ENCODE measurements at places on chromosomes 5 and 9.

DNA sequence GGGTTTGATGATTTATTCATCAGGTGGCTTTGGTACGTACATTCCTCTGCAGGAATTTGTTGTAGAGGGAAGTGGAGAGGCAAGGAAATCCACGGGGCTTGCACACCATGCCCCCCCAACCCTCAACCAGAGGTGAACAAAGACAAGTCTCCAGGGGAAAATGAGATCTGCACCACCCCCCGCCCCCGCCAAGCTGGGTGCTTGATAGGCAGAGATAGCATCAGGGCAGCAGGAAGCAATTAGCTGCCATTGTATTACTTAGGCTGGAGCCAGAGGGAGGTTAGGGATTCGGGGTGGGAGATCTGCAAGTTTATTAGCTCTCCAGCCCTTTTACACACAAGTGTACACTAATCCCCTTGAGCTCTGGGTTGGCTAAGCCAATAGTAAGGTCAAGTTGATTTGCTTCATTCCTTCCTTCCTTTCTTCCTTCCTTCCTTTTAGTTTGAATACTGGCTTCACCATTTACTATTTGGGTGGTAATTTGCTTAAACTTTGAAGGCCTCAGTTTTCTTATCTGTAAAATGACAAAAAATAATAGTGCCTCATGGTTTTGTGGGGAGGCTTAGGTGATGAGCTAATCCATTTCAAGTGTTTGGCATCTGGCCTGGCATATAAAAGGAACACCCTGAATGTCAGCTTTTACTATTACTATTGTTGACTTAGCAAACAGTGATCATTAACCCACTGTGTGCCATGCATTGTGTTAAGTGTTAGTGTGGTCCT, 34.1 kb downstream of the SPRY4 start:
- DNase-seq: no peak

- no peak for DNase-seq
Observed at GRCh38 chr5:3311433-3311832, 284.2 kb upstream of the IRX1 start.

DNA sequence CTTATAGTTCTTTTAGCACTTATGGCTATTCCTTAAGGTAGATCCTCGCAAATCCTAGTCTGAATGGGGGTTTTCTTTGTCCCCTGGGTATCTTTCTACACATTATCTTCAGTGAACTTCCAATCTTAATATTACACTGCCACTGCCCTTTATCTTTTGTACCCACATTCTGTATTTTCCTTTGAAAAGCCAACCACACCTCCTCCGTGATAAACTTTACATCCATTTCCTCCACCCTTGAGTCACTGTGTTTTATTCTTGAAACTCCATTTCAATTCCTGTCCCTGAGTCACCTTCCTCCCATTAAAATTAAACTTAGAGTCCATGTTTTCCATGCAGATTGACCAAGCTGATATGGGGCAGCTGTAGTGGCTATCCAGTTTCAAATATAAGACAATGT, 43.2 kb upstream of the RICTOR start:
- no peak for DNase-seq

GRCh38 chr5:111517853-111518501, 5.6 kb upstream of the STARD4 start:
- no peak for DNase-seq

DNA sequence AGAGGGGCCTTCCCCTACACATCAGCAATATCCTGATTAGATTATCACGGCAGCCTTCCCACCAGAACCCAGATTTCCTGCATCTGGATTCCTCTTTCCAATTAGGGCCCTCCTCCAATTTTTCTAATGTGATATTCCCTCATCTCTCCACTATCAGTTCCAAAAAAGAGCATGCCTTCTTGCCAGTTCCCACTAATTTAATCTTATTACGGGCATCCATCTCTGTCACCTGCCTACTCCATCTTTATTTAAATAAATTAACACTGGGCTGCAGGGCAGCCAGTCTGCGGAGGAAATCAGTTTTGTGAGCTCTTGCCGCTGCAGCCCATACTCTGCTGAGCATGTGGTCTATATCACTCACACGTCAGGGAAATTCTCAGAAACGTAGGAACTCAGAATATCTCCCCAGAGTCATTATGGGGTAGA, 16.6 kb upstream of the FBP2 start:
- DNase-seq: no peak

DNA sequence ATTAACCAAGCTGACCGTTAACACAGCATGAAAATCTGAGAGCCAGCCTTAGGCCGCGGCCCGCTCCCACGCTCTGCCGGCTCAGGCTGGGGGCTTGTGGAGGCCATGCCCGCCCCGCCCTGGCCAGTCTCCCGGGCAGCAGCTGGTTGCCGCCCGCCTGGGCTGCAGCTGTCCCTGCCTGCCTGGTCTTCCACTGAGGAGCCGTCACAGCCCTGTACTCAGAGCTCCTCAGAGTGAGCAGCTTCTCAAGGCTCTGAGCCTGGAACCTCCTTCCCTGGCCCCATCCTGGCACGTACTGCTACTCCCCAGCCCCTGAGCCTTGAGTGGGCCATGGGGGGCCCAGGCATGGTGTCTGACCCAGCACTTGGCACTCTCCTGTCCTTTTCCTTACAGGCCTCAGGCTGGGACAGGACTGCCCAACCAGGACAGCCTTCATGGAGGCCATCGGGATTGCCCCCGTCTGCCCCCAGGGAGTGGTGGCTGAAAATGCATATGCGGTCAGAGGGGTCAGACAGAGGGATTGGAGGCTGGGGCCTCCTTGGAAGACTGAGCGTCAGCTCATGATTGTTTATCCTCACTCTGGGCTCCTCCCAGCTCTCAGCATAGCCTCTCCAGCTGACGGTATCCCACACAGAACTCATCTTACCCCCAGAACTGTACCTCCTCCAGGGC, 11.9 kb downstream of the FGFR4 start:
- peak; percentile 50 for DNase-seq

DNA sequence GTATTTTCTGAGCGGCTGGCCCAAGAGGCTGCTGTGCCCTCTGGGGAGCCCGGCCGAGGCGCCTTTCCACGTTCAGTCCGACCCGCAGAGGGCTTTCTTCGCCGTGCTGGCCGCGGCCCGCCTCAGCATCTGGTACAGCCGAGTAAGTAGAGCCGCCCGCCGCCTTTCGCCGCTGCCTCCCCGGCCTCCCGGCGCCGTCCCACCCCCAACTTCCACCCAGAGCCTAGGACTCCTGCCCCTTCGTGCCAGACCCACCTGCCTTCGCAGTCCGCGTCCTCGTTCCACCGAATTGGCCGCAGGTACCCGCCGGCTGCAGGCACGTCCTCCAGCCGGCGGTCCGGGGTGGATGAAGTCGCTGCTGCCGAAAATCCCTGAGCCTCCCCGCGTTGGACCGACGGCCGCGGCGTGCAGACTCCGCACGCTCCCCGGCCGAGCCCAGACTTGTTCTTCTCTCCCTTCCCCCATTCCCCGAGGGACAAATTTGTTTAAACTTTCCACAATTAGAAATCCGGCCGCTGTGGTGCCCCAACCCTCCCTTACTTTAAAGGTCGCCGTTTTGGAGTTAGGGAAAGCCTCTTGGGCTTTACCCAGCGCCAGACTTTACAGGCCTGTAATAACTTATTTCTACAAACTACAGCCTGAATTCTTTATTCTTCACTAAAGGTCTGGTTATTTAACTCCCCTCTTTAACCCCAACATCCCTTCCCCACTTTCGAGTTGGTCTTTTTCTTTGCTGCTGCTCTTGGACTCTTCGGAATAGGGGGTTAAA, 589 bp downstream of the RIC1 start:
- DNase-seq: peak; percentile 38

DNA sequence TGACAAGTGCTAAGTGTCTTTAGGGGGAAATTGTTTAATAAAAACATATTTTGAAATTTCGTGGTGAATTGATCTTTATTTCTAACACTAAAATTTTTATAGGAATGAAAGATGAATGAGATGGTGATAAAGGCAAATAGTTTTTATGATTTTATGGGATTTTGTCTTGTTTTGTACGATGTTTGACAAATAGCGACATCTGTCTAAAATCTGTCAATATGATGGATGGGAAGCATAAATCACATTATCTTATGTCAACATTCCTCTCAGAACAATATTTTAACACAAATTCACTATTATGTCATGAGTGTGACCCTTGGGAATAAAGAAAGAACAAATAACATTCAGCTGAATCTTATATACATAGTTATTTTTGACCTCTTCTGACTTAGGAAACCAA, 852.0 kb upstream of the CDH6 start:
- DNase-seq: no peak

DNA sequence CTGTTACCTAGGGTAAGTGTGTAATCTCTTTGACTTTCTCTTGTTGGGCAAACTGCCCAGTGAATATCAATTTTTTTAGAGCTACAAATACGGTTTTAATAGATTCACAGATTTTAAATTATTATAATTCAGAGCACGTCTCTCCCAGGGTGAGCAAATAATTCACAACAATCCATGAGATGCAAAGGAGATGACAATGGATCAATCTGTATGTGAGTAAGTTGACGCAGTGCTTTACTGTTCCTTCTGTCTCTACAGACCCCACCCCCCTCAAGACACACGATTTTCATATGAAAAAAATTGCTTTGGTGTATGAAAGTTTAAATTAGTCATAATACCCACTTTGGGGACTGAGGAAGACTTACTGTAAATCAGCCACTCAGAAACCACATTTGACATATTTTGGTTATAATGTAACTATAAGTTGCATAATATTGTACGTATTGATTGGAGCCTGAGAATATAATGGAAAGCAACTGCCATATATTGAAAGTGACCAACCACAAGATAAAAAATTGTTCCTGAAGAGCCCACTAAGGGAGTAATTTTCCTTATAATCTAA, 201.7 kb downstream of the BNC2 start:
- DNase-seq: peak; percentile 35

- no peak for DNase-seq
Observed at GRCh38 chr5:161676103-161676502, 9.4 kb upstream of the GABRA6 start.

DNA sequence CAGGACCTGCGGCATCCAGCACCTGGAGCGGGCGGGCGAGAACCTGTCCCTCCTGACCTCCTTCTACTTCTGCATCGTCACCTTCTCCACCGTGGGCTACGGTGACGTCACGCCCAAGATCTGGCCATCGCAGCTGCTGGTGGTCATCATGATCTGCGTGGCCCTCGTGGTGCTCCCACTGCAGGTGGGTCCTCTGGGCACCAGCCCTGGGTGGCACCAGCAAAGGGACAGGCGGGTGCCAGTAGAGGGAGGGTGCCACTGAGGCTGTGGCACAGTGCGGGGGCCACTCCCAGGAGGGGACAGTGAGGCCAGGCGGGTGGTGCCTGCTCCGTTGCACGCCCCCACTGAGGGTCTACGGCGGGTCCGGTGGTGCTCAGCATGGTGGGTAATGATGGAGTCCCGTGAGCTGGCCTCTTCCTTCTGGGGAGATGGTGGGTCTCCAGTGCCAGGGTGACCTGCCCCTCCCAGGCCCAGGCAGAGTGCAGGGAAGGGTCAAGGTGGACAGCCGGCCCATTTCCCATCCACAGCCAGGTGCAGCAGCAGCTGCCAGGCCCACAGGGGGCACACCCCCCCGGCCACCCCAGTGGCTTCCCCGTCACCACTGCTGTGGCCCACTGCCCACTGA, 57.8 kb downstream of the KCNT1 start:
- no peak for DNase-seq

- no peak for DNase-seq
Observed at GRCh38 chr9:71790296-71790695, 22.0 kb upstream of the CEMIP2 start.

DNA sequence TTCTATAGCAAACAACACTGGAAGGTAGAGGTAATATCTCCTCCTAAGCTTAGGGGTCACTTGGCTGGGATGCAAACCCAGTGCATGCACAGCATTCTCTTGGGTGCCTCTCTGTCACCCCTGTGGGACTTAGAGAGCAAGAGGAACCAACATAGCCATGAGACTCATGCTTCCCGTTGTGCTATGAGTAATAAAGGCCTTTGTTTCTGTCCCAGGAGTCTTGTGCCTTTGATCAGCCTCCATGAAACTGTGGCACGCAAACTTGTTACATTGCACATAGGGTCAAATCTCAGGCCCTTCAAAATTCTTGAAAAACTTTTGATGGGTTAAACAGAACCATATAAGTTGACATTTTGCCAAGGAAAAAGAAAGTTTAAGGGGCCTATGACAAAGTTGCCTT, 272.8 kb downstream of the TAF11L14 start:
- DNase-seq: no peak

DNA sequence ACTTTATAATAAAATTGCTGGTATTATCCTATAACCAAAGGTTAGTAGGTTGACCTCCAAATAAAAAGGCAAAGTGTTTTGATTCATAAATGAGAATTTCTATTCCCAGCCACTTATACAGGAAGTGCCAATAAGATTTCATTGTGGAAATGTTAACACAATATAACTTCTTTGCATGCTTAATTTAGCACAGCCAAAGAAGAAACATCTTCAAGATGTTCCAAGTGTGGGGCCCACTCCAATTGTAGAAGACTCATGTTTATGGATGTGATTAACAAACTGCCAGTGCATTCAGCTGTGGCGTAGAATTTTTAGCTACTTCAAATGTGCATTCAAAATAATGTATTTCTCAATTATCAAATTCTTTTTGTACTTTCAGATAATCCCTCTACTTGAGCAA, 402.3 kb downstream of the DEPDC1B start:
- no peak for DNase-seq

DNA sequence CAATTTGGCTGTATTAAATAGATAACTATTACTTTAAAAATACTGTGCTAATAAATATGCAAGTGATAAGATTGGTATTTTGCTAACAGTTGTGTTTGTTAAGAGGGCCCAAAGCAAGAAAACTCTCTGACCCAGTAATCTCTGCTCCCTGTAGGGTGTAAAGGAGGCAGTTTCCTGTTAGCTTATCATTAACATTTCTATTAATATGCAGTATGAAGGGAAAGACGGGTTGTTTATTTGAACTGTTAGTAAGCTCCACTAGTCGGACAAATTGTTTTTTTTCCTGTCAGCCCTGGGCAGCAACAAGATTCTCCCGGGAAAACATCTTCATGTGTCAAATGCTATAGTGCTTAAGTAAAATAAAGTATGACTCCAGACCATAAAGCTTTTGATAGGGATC, 35.6 kb downstream of the ERP44 start:
- peak; percentile 16 for DNase-seq

DNA sequence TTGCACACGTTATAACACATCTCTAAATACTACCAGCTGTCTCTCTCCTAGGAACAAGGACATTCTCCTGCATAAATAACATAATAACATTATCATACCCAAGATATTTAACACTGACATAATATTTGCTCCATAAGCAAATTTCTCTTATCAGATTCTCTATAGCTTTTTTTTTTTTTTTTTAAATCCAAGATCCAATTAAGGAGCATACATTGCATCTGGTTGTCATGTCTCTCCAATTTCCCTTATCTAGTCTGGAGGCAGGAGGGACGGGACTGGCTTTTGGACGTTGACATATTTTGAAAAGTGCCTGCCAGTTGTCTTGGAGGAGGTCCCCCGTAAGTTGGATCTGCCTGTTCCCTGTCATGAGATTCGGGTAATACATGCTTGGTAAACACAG, 76.6 kb downstream of the RAPGEF1 start:
- DNase-seq: no peak

GRCh38 chr5:125175348-125176004, 429.0 kb upstream of the ZNF608 start:
- no peak for DNase-seq

DNA sequence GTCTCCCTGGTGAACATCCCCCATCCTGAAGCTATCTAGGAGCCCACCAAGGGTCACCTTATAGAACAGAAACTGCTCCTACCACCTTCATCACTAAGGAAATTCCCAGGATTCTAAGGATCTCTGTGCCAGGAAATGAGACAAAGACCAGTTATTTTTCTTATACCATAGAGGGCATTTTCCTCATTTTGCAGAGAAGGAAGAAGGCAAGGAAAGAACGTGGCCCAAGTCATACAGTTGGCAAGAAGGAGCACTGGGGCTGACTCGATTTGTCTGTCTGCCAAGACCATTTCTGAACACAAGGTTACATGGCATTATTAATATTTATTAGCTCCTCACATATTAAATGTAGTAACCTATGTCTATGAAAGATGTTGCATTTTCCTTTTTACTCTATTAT, 49.6 kb upstream of the TNFSF15 start:
- no peak for DNase-seq

Measured in choroid plexus epithelial cell (primary cell).